Mesenteric fat pad (tissue), 1 donor: ENCODE measurements at places on chromosomes 5 and 9. TPM values are rescaled to one million over a fixed set of nuclear protein-coding genes. Genes with fewer than 3 reads are reported as not detected.

DNA sequence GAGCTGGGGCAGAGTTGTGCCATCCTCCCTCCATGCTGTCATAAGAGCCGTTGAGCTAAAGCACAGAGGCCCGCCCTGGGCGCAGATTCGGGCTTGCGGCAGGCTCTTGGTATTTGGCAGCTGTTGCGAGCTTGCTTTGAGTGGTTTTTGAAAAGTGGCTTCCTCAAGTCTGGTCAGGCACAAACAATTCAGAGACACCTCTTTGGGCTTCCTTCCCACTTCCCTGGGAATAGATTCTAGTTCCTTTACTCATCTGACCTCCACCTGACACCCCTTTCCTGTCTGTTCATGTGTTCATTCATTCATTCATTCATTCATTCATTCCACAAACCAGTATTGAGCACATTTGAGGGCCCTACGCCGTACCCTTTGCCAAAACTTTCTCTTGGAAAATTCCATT, 27.4 kb downstream of the NCS1 start:
- DNase-seq: no peak

GRCh38 chr5:134541736-134542376, 16.4 kb downstream of the JADE2 start:
- DNase-seq: no peak

DNA sequence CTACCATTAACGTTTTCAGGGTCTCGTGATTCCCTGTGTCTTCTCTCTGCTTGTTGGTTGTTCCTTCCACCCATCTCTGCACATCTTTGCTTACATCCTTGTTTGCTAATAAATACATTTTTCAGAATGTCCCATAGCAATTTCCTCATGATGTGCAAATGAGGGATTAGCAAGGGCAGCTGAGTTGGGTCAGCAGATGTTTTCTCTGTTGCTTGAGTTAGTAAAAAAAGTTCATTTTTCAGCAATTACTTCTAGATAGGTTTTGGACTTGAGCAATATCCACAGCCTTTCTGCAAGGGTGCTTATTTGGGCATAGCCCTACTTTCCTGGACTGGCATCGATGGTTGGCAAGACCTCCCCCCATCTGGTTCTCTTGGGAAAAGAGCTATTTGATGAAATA, 4.8 kb upstream of the TNFSF15 start:
- no peak for DNase-seq

GRCh38 chr5:169116961-169117461, 183.9 kb downstream of the SLIT3 start:
- DNase-seq: no peak

- no peak for DNase-seq
Measured at GRCh38 chr5:154228696-154229095, 38.2 kb downstream of the GALNT10 start.

GRCh38 chr5:15837551-15838289, 337.7 kb downstream of the FBXL7 start:
- DNase-seq: no peak

SHOC1 gene
- not detected for total RNA-seq

CLIC3 gene
- total RNA-seq: 1.6 TPM

SEMA6A gene
- total RNA-seq: 24.0 TPM
